ENCODE measurements at places on chromosomes 6 and 20.

DNA sequence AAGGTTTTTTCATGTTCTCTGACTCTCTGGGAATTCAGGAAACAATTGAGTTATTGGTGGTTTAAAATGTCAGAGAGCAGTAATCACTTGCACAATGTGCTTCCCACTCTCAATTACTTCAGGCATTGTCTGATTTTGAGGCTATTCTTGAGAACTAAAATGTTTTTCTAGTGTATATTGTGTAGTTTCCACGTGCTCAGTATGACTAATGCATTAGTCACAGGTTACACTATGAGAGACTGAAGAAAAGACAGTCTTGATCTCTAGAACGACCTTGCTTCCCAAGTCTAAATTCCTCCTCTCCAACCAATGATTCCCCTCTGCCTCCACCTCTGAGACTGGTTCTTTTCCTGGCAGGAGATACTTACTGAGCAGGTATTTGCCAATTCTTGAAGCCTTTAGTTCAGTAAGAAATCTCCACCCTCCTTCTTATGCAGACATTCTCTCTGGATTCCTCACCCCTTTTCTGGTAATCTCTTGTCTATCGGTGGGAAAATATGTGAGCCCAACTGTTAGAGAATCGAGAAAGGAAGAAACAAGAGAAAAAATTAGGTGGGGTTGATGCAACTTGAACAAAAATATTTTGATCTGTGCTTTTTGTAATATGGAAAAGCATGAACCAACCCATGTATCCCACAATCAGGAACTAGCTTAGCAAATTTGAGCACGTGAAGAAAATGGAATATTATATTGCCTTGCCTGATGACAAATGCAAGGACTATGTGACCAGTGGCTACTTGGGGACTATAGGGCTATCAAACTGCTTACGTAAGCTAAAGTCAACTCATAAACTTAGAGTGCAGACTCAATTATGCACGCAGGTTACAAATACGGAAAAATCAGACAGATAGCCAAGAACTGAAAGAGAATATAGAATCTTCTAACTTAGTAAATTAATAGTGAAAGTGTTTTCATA lies 61.1 kb upstream of the SLC22A16 start:
- DNase-seq = no peak

GRCh38 chr6:161366301-161366923 lies 92.6 kb upstream of the AGPAT4 start:
- no peak for DNase-seq

GRCh38 chr6:71258078-71258866 lies 30.3 kb upstream of the OGFRL1 start:
- DNase-seq = no peak

DNA sequence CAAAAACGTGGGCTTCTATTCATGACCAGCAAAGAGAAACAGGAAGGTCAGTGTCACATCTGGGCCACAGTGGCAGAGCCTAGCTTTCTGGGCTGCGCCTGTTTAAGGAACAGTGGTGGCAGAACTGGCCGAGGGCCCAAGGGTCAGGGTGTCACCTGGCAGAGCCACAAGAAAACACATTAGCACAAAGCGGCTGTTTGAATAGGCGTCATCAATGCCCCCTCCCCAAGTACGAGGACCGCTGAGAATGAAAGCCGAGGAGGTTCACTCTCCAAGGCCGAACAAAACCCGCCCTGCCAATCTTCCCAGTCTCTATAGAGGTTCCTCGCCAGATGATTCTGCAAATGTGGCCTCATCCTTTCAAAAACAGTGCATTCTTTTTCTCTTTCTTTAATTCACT lies 125.2 kb upstream of the TRAF3IP2 start:
- no peak for DNase-seq

- DNase-seq = no peak
Observed at GRCh38 chr20:48879612-48880245, 41.8 kb upstream of the ARFGEF2 start.

DNA sequence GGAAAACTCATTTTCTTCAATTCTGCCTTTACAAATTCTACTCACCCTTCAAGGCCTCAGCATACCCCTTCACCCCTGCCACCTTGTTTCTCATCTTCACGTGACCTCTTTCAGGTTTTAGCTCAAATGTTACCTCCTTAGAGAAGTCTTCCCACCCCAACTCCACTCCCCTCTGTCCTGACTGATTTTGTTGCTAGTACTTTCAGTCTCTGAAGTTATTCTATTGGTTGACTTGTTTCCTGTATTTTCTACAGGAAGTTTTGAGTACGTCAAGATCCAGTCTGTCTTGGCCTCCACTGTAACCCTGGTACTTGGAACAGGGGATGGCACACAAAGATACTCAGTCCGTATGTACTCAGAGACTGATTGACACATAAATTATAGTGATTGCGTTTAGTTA lies 296.1 kb downstream of the DHX35 start:
- DNase-seq = no peak

- DNase-seq = no peak
Observed at GRCh38 chr20:37356387-37356786, 10.4 kb downstream of the SRC start.

- DNase-seq = peak; percentile 58
Observed at GRCh38 chr20:58236612-58237317, 8.3 kb upstream of the ANKRD60 start.

DNA sequence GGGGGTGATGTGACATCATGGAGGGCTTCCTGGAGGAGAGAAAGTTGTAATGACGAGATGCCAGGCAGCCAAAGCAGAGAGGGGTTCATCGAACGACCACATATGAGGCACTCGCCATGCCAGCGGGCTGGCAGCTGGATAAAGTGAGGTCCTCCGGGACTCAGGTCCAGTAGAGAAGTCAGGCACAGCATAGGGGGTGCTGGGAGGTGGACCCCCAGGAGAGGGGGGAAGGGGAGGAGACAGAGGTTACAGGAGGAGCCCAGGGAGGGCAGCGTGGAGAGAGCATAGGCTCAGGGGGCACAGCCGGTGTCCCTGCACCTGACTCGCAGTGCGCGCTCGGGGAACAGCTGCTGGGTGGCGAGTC lies 174.7 kb downstream of the BMP7 start:
- DNase-seq = no peak

- DNase-seq = no peak
Observed at GRCh38 chr20:20334489-20334888, 33.4 kb upstream of the INSM1 start.

- DNase-seq = peak; percentile 46
Observed at GRCh38 chr6:147204060-147204785, at the start of gene STXBP5. Gene STXBP5 (plus strand): TSS chr6:147204417. CDS start chr6:147204533, 116 bp downstream.

DNA sequence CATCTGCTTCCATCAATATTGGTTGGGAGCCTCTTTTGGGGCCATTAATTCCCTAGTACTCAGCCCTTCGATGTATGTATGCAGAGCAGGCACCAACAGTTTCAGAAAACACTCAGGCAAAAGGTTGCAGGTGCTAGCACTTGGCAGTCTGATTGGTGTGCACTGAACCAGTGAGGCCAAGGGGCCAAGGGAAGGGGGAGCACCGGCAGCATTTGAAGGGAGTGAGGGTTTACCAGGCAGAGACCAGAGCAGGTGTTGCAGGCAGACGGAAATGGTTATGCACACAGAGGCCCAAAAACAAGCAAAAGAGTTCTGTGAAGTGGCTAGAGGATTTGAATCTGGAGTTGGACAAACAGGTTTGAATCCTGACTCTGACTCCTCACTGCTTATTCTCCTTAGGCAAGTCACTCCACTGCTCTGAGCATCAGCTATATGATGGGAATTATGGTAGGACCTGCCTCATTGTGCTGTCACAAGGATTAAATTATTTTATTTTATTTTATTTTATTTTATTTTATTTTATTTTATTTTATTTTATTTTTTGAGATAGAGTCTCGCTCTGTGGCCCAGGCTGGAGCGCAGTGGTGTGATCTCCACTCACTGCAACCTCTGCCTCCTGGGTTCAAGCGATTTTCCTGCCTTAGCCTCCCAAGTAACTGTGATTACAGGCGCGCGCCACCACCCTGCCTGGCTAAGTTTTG lies 58.1 kb upstream of the SHLD1 start:
- DNase-seq = no peak

- DNase-seq = no peak
Observed at GRCh38 chr20:3218307-3218988, 9.2 kb downstream of the ITPA start.

GRCh38 chr6:148401571-148401970 lies 58.9 kb downstream of the SASH1 start:
- no peak for DNase-seq

DNA sequence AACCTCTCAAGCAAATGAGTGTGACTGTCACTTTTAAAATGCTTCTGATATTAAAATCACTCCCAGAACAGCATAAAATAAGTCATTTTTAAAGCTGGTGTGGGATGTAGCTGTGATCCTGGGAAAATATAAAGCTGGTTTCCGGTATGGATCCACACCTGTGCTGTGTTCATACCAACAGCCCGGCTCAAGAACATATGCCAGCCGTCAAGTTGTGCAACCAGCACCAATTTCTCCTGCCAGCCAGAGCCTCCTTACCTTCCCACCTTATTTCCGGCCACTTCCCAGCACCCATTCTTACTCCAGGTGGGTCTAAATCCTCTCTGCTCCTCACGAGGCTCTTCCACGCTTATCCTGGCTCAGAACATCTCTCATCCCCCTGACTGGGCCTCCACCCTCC lies 50.9 kb upstream of the RPS6KA2 start:
- DNase-seq = no peak

DNA sequence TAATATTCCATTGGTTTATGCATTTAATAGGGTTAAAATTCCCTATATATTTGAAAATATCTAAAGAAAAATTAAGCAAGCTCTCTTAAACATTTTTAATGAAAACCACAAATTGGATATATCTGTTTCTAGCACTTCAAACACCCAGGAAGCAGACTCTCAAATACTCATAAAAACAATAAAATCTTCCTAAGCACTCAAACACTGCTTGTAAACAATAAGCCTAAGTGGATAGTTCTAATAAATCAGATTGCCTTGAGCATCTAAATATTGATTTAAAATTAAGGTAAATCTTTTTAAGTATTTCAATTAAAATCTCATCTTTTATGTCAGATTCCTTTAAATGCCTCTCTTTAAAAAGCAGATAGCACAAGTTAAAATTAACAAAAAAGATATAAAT lies 254.4 kb downstream of the KCNQ5 start:
- DNase-seq = no peak

GRCh38 chr6:40900791-40901190 lies 138.2 kb downstream of the UNC5CL start:
- no peak for DNase-seq

GRCh38 chr6:102068349-102068929 lies 674.9 kb downstream of the GRIK2 start:
- no peak for DNase-seq

DNA sequence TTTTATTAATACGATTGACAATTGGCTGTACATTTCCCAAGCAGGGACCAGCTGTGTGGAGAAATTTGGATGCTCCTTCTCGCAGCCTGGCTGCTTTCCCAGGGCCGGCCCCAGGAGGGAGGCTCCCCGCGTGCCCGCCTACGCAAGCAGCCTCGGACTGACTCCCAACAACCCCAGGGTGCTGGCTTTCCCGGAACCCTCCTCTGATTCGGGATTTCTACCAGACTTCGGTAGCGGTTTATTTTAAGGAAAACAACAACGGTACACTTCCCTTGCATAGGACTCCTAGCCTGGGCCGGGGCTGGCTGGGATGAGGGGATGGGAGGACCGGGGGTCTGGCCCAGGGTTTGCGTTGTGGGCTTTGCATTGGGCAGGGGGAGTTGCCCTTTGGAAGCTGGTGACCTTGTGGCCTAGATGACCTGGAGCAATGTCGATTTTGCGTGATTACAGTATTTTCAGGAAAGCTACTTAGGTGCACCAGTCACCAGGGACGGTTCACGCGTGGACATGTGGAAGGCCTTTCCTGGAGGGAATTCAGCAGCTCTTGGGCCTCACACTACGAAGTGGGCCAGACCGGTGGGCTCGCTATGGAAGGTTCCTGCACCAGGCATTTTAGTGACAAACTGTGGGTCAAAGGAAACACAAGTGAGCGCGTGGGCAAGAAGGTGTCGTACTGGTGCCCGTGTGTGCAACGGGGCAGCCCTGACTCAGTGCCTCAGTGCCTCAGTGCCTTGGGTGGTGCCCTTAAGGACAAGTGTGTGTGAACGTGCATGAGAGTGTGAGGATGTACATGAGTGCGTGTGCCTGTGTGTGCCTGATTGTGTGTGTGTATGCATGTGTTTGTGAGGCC lies 20.7 kb upstream of the PHACTR3 start:
- peak; percentile 59 for DNase-seq

- no peak for DNase-seq
Observed at GRCh38 chr20:63003546-63003945, 3.2 kb downstream of the BHLHE23 start.

DNA sequence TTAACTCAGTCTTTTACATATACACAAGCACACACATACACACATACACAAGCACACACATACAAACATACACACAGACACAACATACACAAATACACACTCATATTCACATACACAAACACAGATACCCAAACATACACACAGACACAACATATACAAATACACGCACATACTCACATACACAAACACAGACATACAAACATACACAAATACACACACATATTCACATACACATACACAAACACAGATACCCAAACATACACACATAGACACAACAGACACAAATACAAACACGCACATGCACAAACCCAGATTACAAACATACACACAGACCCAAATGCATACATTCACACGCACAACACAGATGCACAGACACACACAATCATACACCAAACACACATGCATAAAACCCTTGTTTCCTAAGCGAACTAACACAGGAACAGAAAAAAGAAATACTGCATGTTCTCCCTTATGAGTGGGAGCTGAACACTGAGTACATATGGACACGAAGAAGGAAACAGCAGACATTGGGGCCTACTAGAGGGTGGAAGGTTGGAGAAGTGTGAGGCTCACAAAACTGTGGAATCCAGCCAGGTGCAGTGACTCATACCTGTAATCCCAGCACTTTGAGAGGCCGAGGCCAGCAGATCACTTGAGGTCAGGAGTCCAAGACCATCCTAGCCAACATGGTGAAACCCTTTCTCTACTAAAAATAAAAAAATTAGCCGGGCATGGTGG lies 34.2 kb downstream of the PIM1 start:
- DNase-seq = no peak

GRCh38 chr6:37554480-37554819 lies 54.8 kb upstream of the CCDC167 start:
- DNase-seq = no peak

GRCh38 chr20:25003002-25003401 lies 10.5 kb upstream of the APMAP start:
- no peak for DNase-seq
